ENCODE measurements at places on chromosomes 3 and 15.

GRCh38 chr15:68279779-68280753 is 2.5 kb downstream of the FEM1B start:
- no peak for DNase-seq

- DNase-seq, result no peak
These were observed 25.7 kb downstream of the PCOLCE2 start for GRCh38 chr3:142863010-142863817.

GRCh38 chr3:106068381-106068780 is 199.6 kb upstream of the CBLB start:
- no peak for DNase-seq

DNA sequence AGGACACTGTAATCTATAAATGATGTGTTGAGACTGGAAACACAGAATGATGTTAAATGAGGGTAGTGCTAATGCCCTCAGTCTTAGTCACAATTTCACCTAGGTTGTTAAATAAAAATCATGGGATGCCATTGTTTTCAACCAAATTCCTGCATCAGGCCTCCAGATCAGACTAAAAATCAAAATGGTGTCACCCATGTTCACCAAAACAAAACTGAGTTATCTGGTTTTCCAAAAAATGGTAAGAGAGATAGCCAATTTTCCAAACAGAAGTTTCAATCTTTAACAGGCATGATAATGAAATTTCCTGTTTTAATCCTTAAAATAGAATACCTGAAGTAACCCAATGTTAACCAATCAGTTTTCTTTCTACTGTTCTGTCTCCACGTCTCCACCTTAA is 2.2 kb upstream of the PIAS1 start:
- DNase-seq, result no peak

DNA sequence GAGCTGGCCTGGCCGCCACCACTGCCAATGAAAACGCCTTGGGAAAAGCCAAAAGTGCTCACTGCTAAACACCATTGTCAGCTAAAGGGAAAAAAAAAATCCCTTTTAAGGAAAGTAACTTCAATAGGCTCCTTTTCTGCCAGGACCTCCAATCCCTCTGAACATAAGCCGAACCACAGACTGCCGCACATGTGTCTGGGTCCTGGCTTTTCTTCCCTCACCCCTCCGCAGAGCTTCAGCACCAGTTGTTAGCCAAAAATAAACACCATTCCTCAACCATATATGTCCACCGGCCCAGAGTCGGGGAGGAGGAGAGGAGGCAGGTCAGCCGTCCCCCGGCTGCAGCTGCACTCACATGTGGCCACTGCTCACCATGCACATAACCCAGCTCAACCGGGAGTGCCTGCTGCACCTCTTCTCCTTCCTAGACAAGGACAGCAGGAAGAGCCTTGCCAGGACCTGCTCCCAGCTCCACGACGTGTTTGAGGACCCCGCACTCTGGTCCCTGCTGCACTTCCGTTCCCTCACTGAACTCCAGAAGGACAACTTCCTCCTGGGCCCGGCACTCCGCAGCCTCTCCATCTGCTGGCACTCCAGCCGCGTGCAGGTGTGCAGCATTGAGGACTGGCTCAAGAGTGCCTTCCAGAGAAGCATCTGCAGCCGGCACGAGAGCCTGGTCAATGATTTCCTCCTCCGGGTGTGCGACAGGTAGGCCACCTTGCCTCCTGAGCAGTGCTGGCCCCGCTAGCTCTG is at the start of gene FBXL22:
Gene FBXL22, plus strand, starts transcription at position 350 of the 753 bp plus-strand sequence. Its CDS starts 6 bp downstream, at position 356.
- no peak for DNase-seq

- DNase-seq, result no peak
These were observed 34.5 kb downstream of the SLC6A6 start for GRCh38 chr3:14436954-14437281.

DNA sequence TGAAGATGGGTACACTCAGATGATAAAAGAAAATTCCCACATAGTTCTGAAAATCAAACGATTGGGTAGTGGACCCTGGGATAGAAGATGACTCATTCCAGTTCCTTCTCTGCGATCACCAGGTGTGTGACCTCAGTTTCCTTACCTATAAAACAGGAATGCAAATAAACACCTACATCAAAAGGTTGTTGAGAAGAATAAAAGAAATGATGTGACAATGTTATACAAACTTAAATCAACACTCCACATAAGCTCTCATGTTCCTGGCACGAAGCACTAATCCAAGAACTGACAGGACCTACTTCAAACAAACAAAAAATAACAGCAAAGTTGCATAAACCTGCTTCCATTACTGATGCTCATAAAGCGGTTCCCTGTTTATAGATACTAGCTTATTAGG is 69.2 kb downstream of the RORA start:
- no peak for DNase-seq

Data from activated T-helper 1 cell treated with anti-CD3 and anti-CD28 coated beads, Interleukin-2, amount 50 U/mL, for 16 hours (primary cell).